ENCODE measurements at places on chromosomes 12 and 14.

DNA sequence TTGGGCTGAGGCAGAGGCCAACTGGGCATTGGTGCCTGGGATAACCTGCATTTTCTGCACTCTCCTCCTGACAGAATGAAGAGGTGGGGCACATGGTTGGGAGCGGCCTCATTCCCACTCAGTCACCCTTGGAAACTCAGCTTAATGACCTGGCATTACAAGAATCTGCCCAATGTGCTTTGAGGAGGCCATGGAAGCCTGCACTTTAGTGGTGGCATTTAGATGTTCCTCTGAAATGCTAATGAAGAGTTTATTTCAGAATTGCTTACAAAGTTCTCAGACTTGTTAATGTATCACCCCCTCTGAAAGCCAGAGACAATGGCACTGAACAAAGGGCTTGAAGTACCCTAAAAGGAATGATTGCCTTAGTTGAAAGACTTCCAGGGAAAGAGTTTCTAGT is 71.4 kb upstream of the PARP11 start:
- no peak for DNase-seq

DNA sequence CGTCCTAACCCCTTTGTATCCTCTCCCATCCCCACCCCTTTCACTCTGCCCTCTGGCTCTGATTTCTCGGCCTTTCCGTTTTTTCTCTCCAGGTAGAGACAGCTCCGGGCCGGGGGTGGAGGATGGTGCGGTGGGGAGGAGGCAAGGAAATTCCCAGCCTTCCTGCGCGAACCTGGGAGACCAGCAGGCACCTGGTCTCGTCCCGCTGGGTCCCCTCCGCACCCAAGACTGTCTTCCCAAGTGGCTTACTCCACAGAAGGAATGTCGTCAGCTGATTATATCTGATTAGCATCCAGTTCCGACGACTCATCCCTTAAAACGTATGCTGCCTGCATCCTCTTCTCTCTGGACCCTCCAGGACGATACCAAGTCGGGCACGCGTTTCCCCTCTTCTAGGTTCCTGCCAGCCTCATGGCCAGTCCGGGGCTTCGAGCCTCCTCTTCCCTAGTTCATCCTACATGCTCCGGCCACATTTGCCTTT is 42.2 kb upstream of the CAPRIN2 start:
- DNase-seq, result no peak

DNA sequence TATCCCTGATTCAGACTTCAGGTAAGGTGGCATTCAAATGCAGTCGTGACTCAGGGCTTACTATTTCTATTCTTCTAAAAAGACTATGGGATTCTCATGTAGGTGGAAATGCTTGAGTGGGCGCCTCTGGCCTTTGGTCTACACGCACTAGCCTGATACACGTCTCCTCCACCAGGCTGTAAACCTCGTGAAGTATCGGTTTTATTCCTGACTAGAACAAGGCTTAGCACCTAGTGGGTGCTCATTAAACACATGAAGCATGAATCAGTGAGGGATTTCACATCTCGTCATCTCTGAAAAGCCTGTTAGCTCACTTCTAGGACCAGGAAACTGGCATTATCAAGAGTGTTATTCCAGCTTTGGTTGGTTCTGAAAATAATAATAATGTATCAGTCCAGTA is 17.7 kb upstream of the HNF1A start:
- no peak for DNase-seq

GRCh38 chr14:73842851-73843250 is 8.8 kb upstream of the PTGR2 start:
- no peak for DNase-seq

DNA sequence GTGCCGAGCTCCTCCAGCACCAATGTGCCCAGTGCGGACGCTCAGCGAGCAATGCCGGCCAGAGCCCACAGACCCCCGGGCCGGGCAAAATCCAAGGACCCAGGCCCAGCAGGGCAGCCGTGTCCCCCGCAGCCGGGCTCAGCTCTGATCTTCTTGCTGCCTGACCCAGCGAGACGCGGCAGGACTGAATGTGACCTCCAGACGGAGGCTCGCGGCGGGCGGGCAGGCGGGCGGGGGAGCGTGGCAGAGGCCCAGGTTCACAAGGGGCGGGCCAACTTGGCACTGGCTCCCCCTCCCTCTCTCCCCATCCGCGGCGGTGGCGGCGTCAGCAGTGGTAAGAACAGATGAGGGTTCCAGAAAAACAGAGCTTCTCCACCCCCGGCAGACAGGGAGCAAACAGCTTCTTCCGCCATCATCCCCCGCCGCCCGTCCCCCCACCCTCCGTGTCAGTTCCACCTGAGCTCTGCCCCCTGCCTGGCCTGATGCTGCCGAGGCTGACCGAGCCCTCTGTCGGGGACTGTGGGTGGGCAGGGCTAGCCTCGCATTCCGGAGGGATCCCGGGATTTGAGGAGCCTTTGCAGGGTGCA is 94.3 kb downstream of the RFLNA start:
- DNase-seq, result peak; percentile 72

DNA sequence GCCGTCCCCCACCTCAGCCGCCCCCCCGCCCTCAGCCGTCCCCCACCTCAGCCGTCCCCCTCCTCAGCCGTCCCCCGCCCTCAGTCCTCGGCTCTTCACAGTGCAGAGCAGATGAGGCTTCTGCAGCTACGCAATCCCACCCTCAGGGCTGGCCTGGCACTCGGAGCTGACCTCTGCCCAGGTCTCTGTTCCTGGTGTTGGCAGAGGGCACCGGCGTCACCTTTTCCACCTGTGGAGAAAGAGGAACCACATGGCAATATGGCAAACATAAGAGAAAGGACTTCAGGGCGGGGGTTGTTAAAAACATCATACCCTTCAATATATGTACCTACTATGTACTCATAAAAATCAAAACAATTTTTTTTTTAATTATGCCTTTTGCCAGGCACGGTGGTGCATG is 45.8 kb downstream of the MLXIP start:
- no peak for DNase-seq

DNA sequence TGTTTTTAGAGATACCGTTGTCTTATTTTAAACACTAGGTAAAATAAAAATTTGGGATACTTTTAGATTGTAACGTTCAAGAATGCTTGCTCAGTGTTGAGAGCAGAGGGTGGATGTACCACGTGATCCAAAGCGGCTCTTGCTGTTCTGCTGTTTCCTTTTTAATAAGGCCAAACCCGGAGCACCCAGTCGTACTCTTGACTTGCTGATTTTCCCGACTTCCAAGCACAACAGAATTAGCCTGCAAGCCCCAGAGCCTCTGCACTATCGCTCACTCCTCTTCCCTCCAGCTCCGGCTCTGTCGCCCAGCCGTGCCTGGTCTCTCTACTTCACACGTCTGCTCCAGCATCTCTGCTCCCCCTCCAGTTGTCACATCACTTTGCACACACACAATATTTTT is 77.3 kb downstream of the EMP1 start:
- no peak for DNase-seq

GRCh38 chr12:12502815-12503151 is 59.9 kb downstream of the DUSP16 start:
- no peak for DNase-seq

GRCh38 chr12:1351926-1352325 is 242.5 kb downstream of the FBXL14 start:
- DNase-seq, result no peak

- no peak for DNase-seq
These were observed 24.4 kb downstream of the ATP23 start for GRCh38 chr12:57965766-57966165.

DNA sequence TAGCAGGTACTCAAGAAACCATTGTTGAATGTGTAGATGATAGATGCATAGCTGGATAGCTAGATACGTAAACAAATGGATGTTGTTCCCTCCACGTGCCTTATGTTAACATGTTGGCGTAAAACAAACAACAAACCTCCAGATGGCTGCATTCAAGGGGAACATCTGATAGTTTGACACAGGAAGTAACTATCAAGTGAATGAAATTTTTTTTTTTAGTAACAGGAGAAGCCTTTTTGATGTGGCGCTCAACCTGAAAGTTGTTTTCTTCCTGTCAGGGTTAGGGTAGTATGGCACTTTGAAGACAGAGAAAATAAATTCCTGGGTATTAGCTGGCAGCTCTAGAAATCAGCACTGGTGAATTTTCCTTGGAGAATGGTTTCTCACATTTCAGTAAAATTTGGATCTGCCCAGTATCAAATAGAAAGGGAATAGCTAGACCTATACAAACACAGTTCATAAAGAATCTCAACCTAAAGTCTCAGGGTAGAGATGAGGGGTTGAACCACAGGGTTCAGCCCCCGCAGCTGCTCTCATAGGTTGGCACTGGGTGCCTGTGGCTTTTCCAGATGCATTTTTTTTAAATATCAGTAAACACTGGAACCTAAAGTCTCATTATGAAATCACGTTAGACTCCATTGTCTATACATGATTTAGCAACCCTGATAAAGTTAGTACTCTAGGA is 18.8 kb upstream of the RAP1B start:
- DNase-seq, result peak; percentile 27

Measured in T-cell (primary cell).